Stimulated activated naive B cell treated with anti-CD40 and anti-IgM and Interleukin-4, amounts not matched to agents 10 μg/mL and 1 μg/mL and 100 μg/mL, for 72 hours (primary cell): ENCODE measurements at places on chromosomes 6 and 20.

DNA sequence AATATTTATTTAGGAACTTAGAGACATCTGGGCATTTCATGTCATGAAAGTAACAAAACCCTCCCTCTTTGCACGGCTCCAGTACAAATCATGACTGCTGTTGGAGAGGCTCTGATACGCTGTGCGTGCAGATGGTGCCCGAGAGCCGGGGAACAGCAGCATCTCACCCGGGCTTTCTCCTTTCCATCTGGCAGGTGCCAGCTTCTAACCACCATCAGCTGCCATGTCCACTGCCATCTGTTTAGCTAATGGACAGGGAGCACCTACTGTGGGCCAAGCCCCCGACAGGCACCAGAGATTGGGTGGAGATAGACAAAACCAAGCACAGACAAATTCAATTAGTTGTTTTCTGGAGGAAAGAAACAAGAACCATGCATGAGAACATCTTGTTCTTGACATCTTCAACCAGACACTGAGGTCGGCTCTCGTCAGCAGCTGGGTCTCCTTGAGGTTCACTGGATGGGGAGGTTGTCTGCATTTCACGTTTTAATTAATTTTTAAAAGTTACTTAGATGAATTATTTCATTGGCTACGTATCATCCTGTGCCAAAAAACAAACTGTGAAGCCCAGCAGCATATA, 323.7 kb downstream of the THBS2 start:
- DNase-seq: no peak

DNA sequence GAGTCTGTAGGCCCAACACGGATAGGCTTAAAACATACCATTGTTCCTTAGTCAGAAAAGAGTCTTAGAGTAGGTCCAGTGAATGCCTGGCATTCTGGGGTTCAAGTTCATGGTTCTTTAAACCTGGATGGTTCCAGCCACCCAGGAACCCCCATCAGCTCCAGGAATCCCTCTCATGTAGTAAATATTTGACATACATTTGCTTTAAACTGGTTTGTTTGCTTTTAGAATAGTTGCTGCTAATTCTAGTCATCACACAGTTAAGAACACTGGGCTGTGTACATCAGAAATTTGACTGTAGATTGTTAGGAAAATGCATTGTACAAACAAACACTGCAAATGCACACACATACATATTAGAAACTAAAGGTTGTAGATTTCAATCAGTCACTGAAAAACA, 30.6 kb upstream of the PBOV1 start:
- no peak for DNase-seq

DNA sequence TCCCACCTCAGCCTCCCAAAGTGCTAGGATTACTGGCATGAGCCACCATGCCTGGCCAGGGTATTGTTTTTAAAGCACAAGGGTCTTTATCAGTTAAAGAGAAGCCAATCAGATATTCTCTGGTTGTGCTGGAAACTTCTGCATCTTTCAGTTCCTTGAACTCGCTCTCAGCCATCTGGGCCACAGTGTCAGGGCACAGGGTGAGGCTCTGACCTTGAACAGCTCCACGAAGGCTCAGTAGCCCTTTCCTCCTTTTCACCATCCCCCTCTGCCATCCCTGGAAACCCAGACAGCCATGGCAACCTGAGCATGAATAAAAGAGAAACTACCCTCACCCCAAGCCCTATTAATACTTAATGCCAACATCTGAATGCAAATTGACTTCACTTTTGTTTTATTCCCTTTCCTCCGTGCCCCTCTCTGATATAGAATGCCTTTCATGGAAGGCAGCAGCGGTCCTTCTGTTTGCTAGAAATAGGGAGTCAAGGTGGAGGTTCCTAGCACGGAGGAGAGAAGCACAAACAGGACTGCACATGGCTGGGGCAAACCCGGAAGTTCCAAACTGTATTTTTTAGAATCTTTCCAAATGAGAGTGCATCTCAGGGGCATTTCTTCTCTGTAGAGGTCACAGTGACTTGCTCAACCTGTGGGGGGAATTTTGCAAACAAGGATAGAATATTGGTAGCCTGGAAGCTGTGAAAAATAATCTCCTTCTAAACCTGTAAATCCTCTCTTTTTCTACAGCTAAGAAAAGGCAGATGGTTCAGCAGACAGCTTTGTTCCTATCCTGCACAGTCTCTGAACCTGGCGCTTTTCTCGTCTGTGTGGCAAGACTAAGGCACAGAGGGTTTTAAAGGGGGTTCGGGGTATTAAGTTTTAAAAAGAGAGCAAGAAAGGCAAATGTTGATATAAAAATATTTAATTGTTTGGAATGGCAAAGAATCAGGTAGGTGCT, 176.4 kb upstream of the RREB1 start:
- DNase-seq: no peak

DNA sequence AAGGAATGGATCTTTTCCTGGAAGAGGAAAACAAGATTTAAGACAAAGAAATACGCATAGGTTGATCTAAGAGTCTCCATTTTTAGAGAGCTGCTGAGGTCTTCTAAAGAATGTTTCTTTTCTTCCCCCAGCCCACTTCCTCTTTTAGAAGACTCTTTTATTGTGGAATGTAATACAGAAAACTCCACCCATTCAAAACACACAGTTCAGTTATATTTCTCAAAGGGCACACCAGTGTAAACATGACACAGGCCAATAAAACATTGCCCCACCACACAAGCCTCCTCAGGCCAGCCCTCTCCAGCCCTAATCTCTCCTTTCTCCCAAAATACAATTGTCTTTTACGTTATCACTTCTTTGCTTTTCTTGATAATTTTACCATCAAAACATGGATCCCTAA, 42.8 kb downstream of the SLC35B3 start:
- DNase-seq: no peak

DNA sequence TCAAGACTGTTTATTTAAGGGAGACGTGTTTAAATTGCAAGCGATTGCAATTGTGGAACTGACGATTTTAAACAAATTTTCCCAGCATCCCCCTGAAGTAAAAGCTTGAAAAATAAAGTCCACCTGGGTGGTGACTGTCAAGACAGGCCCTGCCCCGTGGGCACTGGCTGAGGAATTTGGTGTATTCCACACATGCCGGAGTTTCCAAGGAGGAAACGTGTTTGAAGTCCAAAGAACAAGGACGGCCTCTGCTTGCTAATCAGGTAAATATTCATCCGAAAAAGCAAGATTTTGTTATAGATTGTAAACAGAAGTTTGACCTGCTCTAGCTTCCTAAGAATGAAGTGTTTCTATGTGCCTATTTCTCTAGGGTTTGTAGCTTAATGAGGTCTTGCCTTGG, 505.1 kb downstream of the QKI start:
- no peak for DNase-seq

- DNase-seq: no peak
Measured at GRCh38 chr6:170075659-170076223, 215.1 kb downstream of the DLL1 start.

GRCh38 chr6:40733290-40733689, 146.1 kb upstream of the LRFN2 start:
- no peak for DNase-seq

DNA sequence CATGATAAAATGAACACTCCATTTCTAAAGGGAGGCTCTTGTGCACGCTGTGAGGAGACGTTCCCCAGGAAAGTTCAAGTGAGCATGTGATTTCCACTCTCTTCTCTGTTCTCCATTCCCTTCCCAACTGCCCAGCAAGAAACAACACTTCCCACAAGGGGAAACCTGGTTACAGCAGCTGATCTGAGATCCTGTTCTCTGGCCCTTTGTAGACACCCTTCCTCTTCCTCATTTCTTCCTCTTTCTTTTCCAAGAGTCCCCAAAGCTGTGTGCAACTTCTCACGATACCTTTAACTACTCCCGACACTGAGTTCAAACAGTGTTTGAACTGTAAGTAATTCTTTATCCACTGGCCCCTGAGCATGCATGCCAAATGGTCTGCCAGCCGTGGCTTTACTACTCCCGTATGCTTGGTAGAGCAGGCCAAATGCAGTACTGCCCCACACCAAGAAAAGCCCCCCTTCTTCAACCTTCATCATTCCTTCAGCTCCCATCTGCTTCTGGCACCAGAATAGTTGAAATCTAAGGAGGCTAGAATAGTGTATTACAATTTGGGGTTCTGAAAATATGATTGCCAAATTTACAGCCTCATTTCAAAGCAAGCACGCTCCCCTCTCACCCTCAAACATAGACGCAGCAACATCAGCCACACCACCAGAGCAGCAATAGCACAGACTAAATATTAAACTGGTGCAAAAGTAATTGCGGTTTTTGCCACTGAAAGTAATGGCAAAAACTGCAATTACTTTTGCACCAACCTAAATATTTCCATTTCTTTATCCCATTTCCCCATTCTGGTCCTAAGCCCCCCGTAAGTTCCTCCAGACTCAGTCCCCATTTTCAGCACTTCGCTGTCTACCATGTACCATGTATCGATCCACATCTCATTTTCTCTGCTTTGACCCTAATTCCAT, 4.3 kb downstream of the HLA-DMB start:
- no peak for DNase-seq
